ENCODE measurements at places on chromosomes 4 and X.

- DNase-seq: no peak
Observed at GRCh38 chr4:126065016-126065415, 750.3 kb downstream of the FAT4 start.

DNA sequence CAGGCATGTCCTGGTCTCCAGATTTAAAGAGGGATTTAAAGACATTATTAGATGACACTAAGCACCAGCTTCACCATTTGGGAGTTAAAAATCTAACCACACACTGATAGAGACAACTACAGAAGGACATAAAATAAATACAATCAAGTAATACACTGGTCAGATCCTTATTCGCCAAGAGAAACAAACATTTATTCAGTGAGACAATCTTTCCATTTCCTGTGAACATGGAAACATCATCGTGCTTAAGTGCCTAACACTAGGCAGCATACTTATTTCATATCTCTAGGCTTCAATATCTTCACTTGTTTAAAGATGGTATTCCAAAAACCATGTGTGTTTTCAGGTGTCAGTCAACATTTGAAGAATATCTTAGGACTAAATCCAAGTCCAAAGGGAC, 103.6 kb downstream of the AREG start:
- no peak for DNase-seq

GRCh38 chrX:131068945-131069719, 11.0 kb downstream of the ARHGAP36 start:
- DNase-seq: no peak

DNA sequence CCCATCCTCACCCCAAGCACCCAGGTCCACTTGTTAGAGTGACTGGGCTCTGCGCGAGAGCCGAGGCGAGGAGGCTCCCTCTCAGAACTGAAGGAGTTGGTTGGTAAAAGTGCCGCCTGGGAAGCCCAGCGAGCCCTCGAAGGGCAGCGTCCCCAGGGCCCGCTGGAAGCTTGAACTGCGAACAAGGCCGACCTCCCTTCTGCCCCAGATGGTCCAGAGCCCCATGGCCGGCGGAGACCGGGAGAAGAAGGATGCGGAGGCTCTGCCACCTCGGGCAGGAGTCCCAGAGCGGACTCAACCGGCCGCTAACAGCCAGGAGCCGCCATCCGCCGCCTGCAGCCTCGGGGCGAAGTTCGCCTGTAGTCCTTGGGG, 116.3 kb upstream of the TEX13C start:
- DNase-seq: no peak

- no peak for DNase-seq
Observed at GRCh38 chr4:69124941-69125340, 28.7 kb downstream of the UGT2B7 start.

GRCh38 chr4:81688085-81688484, 216.4 kb upstream of the RASGEF1B start:
- DNase-seq: no peak

GRCh38 chrX:6071731-6072130, 156.9 kb downstream of the NLGN4X start:
- DNase-seq: no peak

DNA sequence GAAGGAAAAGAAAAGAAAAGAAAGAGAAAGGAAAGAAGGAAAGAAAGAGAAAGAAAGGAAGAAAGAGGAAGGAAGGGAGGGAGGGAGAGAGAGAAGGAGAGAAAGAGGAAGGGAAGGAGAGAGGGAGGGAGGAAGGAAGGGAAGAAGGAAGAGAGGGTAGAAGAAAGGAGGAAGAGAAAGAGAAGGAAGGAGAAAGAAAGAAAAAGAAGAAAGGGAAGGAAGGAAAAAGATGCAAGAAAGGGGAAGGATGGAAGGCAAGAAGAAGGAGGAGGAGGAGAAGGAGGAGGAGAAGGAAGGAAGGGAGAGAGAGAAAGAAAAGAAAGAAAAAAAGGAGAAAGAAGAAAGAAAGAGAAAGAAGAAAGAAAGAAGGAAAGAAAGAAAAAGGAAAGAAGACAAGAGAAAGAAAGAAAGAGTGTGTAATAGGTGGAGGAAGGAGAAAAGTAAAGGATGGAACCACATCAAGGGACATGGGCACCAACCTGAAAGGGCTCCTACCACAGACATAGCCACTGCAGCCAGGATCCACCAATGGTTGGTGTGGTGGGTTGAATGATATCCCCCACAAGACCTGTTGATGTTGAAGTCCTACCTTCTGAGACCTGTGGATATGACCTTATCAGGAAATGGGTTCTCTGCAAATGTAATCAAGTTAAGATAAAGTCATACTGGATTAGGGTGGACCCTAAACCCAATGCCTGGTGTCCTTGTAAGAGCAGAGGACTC, 80.2 kb downstream of the RELL1 start:
- no peak for DNase-seq

- DNase-seq: no peak
Observed at GRCh38 chrX:77444075-77444474, 3.1 kb upstream of the FGF16 start.

GRCh38 chrX:56797574-56798338, 68.7 kb downstream of the NBDY start:
- DNase-seq: peak; percentile 40

DNA sequence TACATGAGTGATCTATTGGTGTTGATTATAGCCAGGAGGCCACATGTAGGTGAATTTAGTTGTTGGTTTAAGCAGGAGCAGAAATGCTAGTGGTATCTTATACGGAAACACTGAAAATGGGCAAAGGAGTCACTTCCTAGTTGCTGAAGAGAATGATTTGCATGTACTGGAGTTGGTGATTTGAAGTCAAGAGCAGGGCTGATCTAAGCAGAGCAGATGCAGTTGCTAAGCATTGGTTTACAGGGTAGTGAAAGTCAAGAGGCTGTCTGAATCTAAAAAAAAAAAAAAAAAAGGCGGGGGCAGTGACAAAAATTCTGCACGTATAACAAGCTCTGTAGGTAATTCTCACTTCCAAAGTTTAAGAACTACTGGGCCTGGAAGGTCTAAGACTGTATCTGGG, 90.4 kb upstream of the HPRT1 start:
- no peak for DNase-seq

GRCh38 chr4:139961344-139961946, 192.5 kb downstream of the MAML3 start:
- DNase-seq: no peak

- no peak for DNase-seq
Observed at GRCh38 chrX:47293106-47293505, 60.3 kb downstream of the USP11 start.

GRCh38 chrX:133587818-133588217, 172.5 kb upstream of the GPC4 start:
- no peak for DNase-seq

GRCh38 chr4:151768835-151769234, 8.0 kb upstream of the GATB start:
- DNase-seq: no peak

DNA sequence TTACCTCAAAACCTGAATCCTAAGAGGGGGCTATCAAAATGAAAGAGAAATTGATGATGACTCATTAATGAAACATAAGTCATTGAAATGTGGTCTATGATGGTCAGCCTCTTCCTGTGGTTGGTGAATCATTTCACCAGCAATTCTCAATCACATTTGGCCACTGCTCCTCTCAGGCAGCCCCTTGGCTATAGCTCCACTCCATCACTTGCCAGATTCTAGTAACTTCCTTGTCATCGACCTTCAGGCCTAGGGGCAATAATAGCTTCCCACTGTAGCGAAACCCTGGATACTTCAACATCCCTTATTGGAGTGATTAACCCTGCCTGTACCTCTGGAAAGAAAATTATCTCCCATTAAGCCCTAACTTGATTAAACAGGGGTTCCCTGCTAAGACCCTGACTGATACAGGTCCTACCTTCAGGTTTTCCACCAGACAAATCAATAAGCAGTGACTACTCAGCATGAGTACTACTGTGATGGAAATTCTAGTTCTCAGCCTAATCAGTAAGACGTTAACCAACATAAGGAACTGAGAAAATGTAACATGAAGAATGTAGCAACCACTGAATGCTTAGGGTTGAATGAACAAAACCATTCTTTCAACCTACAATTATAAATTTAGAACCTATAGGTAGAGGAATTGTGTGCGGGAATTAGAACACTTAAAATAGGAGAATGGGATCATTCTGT, 30.4 kb downstream of the ADH7 start:
- no peak for DNase-seq

DNA sequence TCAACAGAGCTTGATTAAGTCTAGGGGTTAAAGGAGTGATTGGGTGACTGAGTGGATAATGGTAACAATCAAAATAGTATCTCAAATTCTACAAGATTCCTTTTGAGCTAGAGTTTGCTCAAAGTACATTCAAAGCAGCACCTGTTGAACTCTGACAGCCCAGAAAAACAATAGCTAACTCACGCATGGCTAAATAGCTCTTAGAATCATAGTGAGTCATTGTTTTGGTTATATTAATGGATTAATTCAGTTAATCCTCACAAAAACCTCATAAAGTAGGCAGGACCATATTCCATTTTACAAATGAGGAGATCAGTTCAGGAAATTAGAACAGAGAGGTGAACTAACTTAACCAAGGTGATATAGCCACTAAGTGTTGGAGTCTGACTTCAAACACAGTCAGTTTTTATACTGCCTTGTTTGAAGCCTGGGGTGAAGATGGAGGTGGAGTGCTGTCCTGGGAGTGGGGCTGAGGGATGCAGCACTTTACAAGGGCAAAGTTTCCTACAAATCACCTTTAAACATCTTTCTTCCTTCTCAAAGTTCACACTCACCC, 35.9 kb upstream of the PPM1K start:
- no peak for DNase-seq

GRCh38 chr4:25702848-25703247, 47.2 kb downstream of the SLC34A2 start:
- no peak for DNase-seq

DNA sequence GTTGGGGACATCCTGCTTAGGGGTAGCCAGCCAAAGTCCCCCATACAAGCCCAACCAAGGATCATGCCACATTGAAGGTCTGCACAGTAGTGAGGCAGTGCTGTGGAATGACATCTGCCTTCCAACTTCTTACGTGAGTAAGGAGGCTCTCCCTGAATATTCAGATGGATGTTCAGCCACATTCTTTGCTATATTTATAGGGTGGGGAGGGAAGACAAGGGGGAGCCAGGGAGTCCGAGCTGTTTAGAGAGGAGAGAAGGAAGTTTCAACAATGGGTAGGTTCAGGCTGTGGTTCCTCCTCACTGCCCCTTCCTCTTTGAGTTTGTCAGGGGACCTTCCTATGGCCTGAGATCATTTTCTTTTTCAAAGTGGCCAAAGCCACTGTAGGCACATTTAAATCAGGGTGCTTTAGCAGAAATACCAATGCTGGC, 29.8 kb downstream of the MSN start:
- DNase-seq: no peak
